Fibroblast of the aortic adventitia (primary cell): ENCODE measurements at places on chromosomes 16 and 17.

DNA sequence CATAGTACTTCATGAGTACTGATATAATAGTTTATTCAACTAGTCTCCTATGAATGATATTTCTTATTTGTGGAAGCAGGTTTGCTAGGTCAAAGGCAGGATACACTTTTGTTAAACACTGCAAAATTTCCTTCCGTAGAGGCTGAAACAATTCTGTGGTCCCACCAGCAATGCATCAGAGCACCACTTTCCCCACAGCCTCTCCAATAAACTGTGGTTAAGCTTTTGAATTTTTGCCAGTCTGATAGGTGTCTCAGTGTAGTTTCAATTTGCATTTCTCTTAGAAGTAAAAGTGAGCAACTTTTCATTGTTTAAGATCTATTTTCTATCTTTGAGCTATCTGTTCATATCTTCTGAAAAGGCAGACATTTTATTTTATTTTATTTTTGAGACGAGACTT lies 36.4 kb upstream of the CORO6 start:
- DNase-seq = no peak

- DNase-seq = no peak
Observed at GRCh38 chr16:19104607-19105006, 9.2 kb upstream of the ITPRIPL2 start.

DNA sequence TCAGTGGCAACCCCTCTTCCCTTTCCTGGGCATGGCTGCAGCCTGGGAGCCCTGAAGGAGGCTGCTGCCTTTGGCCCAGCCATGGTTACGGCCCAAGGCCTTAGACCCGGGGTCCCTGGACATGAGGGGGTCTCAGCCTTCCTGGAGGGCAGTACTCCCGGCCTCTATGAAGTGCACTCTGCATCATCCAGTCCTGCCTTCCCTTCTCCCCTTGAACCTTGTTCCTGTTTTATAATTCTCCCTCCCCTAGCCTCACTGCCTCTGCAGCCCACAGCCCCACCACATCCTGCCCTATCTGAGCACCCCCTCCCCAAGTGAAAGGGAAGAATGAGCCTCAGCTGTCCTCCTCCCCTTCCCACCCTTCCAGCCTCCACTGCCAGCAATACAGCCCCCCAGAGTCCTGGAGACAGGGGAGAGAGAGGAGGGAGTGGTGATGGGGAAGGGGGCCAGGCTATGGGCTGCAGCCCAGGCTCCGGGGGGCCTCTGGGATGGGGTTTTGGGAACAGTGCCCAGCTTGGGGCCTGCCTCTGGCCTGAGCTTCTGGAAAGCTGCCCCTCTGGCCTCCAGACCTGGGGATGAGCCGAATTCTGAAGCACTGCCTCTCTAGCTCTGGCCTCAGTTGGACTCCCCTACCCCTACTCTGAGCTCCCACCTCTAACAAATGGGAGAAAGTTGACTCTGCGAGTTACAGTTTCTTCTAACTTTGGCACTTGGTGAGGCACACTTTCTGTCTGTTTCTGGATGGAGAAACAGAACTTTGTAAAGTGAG lies 7.6 kb downstream of the CCR7 start:
- DNase-seq = peak; percentile 58

DNA sequence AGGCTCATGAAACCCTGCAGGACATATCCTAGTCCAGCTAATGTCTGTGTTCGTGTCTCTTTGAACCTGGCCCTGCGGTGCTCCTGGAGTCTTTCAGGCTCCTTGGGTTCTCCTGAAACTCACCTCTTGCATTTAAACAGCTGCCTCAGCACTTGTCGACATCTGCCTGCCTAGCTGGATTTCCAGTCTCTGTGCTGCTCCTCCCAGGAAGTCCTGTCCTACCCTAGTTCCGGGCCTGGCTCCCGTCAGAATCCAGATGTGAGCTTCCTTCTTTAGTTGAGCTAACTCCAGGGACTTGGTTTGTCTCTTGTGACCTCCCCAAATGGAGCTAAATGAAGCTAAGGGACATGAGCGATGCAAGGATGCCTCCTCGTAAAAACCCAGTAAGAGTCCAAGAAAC lies 155.2 kb upstream of the PIRT start:
- DNase-seq = no peak

- no peak for DNase-seq
Observed at GRCh38 chr16:11614587-11615175, 28.0 kb upstream of the LITAF start.

DNA sequence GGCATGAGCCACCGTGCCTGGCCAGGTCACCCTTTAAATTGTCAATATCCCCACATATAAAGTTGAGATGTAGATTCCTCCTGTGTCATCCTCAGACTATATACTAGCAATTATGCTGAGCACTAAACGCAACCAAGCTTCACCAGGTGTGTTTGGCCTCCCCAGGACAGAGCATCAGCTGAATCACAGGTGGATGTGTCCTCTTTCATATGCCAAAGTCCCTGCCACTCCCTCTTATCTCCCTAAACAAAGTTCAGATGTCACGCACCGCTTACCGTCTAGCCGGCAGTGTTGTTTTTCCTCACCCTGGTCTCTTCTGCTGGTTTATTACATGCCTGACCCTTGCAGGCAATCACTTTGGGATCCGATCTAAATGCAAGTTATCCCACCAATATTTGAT lies 43.8 kb upstream of the ARHGAP44 start:
- DNase-seq = no peak
